Muscle of arm (tissue), 14 donors: ENCODE measurements at places on chromosomes 7 and 10. TPM values are rescaled to one million over a fixed set of nuclear protein-coding genes. Genes with fewer than 3 reads are reported as not detected.

DNA sequence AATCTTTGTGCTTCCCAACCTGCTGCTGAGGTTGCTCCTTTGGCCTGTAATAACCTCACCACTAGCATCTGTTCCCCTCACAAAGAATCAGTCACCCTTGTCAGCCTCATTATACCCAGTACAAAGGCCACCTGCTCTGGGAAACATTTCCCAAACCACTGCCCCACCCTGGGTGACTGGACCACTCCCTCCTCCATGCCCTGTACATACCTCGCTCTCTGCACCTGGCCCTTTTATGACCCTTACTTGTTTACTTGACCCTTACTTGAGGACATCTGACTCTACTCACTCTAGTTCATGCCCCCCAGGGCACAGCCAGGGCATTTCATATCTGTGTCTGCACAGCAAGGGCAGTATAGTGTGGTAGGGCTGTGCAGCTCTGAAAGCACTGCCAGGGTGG is 21.4 kb upstream of the AOC1 start:
- no peak for DNase-seq

- no peak for DNase-seq
These were observed 108.2 kb downstream of the ADCY1 start for GRCh38 chr7:45682358-45682735.

DNA sequence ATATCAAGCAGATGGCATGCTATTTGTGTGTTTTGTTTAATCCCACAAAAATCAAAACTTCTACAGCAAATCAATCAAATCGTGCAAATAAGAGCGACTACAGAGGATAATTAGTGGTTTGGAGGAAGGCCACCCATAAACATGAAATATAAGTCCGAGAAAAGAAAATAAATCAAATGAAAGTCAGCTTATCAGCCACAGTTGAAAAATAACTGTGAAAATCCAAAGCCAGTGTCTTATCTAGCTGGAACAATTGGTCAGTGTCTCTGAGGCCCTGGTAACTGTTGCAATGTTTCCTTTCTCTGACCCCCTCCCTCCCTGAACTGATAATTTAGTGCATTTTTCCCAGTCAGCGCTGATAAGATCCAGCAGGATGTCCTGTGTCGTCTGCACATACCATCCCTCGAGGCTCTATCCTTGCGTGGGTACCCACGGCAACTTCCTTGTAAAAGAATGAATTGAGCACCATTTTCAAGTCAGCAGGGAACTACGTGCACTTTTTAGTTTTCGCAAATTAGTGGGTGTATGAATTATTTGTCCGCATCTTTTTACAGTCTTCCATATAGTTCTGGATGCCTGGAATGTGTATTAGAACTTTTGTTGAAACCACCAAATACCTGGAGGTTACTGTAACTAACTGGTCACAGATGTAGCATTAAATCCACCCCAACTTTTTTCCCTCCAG is 10.8 kb upstream of the JCAD start:
- DNase-seq, result no peak

- DNase-seq, result no peak
These were observed 555.7 kb downstream of the PTPRN2 start for GRCh38 chr7:158031867-158032308.

- DNase-seq, result no peak
These were observed 646.2 kb downstream of the IPMK start for GRCh38 chr10:57621466-57621865.

DNA sequence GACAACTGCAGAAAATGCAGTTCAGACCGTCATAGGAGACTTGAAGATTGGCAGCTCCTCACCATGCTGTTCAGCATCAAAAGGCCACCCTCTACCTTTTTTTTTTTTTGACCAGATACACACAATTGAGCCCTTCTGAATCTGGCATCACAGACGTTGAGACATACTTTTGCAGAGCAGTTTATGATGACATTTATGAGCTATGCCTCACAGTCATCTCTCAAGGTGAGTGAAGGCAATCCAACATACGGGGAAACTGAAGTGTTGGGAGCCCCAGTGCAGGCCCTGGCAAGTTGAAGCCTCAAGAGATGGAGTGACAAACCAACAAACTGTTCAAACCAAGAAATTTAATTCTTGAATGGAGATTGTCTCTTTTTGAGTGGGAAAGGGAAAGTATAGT is 83.6 kb upstream of the DLX6 start:
- DNase-seq, result no peak

DNA sequence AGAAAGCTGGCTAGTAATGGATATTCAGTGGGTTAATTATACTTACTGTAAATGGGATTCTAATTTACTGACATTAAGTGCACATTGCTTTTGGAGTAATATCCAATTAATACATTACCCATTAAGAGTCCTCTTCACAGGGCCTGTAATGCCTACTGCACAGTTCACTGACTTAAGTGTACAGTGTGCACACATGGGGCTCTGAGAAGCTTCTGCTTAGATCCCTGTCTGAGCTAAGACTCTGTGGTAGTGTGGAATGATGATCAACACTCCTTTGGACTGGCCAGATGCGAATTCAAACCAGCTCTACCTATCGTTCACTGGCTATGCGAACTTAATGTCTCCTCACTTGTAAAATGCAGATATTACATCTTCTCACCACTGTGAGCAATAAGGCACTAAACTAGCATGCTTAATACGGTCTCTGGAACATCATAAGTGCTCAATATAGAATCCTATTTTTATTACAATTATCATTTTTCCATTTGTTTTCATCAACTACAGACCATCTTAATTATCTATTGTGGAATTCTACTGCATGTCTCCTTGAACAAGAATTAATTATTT is 53.8 kb upstream of the SEC61G start:
- no peak for DNase-seq

- DNase-seq, result no peak
These were observed 190.9 kb downstream of the RNLS start for GRCh38 chr10:88392222-88392621.

- no peak for DNase-seq
These were observed 61.4 kb upstream of the NME8 start for GRCh38 chr7:37786741-37787569.

DNA sequence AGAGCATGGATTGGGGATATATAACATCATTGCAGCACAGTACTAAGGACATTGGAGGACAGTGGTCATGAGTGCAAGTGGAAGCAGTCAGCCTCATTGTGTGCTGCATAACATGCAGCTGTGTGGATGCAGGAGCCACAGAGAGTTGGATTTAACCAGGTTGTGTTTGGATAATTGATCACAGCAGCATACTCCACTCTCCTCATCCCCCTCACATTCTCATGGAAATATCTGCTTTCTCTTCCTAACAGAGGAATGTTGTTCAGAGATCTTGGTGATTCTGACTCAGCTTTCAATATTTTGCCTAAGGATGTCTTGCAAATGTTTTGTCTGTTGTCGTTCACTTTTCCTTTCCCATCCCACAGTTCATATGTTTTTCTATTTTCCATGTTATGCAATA is 31.8 kb upstream of the LSM8 start:
- DNase-seq, result no peak

DNA sequence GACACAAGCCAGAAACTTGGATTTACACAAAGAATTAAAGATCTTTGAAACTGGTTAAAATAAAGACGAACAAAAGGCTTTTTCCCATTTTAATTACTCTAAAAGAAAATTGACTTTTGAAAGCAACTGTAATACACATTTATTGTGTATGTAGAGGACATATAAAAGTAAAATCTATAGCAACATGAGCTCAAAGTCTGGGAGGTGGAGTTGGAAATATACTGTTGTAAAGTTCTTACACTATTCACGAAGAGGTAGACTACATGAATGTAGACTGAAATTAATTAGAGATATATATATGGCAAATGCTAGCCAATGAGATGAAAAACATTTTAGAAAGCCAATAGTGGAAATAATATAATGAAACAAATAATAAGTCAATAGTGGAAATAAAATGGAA is 251.0 kb downstream of the AHR start:
- DNase-seq, result no peak

- no peak for DNase-seq
These were observed 20.2 kb downstream of the SLC16A12 start for GRCh38 chr10:89515031-89515841.

- DNase-seq, result peak; percentile 4
These were observed at the start of gene TFEC for GRCh38 chr7:116030651-116031276. Gene TFEC, minus strand, starts transcription at chr7:116030763. Its CDS starts 46,322 bp downstream, at chr7:115984441.

DNA sequence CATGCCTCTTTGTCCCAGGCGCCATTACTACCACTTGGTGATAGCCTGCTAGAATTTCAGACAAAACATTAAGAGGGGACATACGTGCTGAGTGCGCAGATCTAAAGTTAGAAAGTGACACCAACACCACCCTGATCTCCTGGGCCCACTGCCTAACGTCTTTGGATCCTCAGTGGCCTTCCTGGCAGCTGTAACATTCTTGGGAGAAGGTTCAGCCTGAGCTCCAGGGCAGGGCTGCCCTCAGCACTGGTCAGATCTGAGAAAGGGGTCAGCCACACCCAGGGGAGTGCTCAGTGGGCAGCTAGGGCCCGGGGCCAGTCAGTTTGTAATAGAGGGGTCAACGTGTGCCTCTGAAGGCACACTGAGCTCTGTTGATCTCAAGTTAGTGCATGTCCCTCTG is 48.4 kb downstream of the ZCCHC24 start:
- no peak for DNase-seq

DNA sequence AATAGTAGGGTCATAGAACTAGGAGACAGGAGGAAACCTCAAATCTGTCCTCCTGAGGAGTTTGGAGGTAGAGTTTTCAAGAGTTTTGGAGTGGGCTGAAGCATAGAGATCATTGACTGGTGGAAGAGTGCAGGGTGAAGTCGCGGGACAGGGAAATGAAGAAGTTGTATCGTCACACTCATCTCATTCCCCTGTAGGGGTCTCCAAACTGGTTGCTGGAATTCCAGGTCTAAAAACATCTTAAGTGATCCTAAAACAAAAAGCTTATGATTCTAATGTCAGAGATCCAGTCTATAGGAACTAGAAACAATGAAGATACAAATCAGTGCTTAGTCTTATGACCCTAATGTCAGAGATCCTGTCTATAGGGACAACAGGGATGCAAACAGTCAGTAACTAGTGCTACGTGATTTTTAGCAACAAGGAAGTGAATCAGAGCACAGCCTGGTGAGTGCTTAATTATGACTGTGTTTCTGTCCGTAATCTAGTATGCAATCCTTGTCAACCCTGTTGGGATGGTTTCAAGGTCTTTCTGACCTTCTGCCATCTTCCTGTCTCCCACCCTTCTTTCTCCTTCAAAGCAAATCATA is 139.4 kb downstream of the SKIDA1 start:
- no peak for DNase-seq

DNA sequence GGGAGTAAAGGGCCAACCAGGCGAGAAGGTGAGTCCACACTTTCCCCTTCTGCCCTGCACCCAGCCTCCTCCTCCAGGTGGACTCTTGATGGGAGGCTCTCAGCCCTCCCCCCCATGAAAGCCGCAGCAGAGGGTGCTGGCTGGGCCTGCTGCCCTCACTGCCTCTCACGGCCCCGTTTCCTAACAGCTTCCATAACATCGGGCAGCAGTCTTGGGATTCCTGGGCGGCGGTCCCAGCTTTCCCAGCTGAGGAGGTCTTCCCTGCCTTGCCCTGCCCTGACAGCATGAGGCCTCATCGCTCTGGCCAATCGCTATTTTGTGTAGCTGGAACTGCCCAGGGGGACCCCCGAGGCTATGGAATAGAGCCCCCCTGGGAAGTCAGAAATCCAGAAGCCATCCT is 76.3 kb downstream of the COL13A1 start:
- peak; percentile 59 for DNase-seq

Gene CHAT
- polyA plus RNA-seq, result not detected

- DNase-seq, result no peak
These were observed 56.3 kb downstream of the RASGEF1A start for GRCh38 chr10:43210556-43210955.

DNA sequence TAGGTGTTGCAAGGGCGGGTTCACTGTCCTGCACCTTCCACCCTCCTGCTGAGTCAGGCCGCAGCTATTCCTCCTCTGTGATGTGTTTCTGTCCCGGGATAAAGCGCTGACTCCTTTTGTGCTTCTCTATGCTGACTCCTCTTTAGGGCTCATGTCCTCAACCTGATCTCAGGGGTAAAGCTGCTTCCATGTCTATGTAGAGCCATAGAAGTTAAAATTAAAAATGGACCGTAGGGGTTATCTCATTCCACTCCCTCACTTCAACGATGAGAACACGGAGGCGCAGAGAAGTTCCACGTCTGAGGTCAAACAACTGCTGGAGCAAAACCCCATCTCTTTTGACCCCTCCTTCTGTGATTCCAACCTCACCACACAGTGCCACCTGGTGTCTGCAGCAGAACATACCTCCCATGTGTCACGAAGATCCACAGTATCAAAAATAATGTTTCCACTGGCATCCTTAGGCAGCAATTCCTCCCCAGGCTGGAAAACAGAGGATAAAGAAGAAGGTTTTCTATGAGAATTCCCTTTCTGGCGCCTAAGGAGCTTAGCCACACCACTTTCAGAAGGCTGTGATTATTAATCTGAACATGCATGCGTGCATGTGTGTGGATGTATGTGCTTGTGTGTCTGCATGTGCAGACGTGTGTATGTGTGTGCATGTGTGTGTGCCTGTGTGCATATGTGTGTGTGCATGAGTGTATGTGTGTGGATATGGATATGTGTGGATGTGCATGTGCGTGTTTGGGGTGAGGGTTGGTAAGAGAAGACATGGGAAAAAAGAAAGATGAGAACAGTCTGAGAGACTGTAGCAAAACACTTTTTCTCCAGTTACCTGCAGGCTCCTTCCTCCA is 81.2 kb upstream of the UCN3 start:
- peak; percentile 33 for DNase-seq

DNA sequence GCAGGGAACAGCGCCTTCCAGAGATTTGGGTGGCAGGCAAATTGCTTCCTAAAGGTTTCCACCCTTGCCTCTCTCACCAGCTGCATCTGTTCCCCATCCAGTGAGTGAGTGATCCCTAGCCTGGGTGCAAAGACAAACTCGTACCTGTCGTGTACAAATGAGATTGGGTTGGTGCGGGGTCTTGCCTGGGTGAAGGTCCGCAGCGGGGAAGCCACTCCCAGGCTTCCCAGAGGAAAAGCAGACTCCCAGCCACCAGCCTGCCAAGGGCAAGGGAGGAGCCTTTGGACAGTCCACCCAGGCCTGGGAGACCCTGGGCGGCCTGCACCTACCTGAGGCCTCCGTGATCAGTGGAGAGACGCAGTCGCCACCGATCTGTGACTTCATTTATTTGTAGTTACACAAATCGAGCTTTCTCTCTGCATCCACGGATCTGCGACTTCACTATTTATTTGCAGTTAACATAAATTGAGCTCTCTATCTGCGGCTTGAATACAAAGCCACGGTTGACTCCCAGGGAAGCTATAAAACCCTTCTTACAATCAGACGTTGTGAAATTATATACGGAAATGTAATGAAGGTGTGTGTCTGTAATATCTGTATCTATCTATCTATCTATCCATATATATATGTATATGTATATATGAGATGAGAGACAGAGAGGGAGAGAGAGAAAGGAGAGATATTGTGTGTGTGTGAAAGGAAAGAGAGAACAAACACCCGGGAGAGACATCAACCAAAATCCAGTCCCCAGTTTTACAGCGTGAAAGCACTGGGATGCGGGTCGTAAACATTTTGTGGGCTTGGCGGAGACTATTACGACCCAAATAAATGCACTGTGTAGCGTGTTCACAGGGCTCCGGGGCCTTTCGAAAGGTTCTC is 3.0 kb upstream of the HOXA7 start:
- DNase-seq, result no peak
